Activated CD4-positive, CD25-positive, alpha-beta regulatory T cell treated with anti-CD3 and anti-CD28 coated beads, Interleukin-2, amount 50 U/mL, for 24 hours (primary cell): ENCODE measurements at places on chromosomes 6 and 20.
A peak's percentile ranks its signal among the peaks of the same experiment; 100 is the strongest.

DNA sequence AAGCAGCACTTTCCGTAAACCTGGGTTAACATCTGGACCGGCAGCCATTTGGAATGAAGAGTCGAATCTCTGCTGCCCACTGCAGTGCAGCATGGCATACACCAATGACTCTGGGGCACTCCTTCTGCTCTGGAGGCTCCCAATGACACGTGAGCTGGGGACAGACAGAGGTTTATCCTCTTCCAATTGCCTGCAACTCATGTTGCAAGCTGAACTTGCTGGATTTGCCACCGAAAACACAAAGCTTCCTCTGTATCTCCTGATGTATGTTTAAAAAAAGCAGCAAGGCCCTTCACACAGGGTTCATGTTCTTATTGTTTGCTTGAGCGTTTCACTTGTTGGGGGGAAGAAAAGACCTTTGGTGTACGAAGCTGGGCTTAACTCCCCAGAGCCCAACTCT lies 10.8 kb downstream of the NCOA5 start:
- no peak for ATAC-seq

DNA sequence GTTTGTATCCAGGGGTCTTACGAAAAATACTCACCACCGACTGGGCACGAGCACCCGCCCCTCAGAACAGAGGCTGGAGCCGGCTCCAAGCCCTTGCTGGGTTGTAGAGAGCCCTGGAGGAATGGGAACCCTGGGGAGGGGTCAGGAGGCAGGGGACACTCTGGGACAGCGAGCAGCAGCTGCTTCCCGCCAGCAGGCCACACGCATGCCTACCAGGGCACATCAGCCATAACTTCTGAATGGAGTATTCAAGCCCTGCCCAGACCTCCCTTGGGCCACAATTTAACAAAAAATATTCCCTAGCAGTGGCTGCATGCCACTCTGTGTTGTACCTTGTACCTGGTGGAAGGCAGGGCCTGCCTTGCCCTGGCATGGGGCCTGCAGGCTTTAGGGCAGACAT lies 31.6 kb upstream of the CD93 start:
- ATAC-seq, result no peak

DNA sequence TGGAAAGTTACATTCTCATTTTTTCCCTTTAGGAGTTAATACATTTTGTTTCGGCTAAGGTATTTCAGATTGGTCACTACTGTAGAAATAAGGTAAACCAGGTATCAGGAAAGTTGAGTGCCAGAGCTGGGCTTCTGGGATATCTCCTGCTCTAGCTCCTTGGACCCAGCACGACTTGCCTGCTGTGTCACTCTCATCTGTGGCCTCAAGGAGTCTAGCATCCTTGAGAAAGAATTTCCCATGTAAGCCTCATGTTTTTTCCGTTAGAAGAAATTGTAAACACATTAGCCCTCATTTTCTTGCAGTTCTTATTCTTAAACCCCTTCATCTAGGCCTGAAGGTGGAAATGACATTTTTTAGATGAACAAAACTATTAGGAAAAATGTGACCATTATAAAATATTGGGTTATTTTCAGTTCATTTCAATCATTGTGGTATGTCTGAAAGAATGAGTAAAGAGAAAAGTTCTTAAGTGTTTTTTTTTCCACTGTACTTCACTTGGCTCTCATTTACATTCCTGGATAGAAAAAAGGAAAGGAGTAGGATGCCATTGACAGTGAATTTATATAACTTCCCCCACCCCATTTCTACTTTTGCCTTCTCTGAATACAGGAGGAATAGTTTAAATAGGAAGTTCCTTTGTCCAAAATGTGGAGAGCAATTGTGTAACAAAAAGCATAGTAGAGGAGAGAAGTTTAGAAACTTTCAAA lies 46.7 kb downstream of the CD2AP start:
- no peak for ATAC-seq

GRCh38 chr6:45590696-45591184 lies 213.0 kb upstream of the SUPT3H start:
- no peak for ATAC-seq

- ATAC-seq, result no peak
Measured at GRCh38 chr6:13411484-13411883, 75.9 kb downstream of the GFOD1 start.

GRCh38 chr20:36421641-36422040 lies 115.5 kb downstream of the DLGAP4 start:
- no peak for ATAC-seq

DNA sequence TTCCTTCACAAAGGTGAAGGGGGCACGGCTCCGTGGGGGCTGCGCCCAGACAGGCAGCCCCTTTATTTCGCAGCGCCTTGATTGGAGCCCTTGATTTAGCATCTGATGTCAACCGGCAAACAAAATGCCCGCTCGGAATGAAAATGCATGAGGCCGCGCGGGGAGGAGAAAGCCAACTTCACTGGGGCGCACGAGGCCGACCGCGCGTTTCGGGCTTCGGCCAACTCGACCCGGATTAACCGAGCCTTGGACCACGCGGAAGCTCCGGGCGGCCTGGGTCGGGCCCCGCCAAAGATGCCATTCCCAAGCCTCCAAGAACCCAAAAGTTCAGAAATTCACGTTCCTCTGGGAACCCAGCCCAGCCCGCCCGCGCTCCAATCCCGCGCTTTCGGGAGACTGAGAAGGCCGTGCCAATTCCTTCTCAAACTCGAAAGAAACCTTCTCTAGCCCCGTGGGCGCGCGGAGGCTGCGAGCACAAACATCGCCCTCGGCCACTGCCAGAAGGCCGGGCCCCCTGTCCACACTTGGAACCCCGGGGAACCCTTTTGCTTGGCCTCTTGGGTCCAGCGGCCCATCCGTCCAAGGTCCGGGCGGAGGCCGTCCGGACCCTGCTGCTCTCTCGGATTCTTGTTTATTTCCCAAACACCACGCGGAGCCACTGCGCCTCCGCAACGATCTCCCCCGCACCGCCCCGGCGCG lies 879 bp upstream of the INSM1 start:
- no peak for ATAC-seq

GRCh38 chr6:88179692-88180091 lies 13.5 kb upstream of the CNR1 start:
- no peak for ATAC-seq

- ATAC-seq, result no peak
Measured at GRCh38 chr20:34047917-34048316, 54.2 kb downstream of the RALY start.

GRCh38 chr6:70563530-70563929 lies 3.2 kb upstream of the SDHAF4 start:
- ATAC-seq, result no peak

DNA sequence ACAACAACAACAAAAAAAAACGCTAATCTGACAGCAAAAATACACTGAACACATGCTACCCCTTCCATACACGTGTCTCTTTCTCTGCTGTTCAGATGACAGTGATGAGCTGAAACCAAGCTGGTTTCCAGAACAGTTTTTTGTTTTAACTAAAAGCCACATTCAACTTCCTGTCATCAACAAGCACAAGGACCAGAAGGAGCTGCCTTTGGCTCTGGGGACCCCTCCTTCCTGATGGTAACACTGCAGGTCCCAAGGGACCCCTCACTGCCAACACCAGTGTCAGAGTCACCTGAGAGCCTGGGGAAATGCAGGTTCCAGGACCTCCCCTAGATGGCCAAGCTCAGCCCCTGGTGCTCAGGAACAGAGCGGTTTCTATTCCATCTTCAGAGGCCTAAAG lies 6.0 kb downstream of the CST7 start:
- ATAC-seq, result peak; percentile 31

DNA sequence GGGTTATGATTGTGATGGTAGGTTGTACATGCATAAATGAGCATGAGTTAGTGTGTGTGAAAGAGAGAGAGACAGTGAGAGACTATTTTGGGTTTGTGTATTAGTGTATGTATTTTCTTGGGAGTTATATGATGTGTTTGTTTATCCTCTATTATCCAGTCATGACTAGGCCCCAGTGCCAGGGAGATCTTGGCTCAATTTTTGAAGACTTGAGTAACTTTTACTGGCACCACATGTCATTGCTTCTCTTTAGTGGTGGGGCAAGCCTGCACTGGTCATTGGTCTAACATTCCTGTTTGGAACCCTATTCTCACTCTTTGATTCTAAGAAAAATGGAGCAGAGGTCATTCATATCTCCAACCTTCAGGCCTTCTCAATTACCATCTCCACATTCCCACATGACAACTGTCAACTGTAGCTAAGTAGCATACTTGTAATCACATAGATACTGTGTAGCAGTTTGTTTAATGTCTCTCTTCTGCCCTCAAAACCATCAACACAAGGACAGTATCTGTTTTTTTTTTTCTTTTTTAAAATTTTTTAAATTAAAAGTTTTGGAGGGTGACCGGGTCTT lies 8.8 kb downstream of the L3MBTL1 start:
- no peak for ATAC-seq

- ATAC-seq, result no peak
Measured at GRCh38 chr20:63481503-63481902, 9.0 kb upstream of the KCNQ2 start.

DNA sequence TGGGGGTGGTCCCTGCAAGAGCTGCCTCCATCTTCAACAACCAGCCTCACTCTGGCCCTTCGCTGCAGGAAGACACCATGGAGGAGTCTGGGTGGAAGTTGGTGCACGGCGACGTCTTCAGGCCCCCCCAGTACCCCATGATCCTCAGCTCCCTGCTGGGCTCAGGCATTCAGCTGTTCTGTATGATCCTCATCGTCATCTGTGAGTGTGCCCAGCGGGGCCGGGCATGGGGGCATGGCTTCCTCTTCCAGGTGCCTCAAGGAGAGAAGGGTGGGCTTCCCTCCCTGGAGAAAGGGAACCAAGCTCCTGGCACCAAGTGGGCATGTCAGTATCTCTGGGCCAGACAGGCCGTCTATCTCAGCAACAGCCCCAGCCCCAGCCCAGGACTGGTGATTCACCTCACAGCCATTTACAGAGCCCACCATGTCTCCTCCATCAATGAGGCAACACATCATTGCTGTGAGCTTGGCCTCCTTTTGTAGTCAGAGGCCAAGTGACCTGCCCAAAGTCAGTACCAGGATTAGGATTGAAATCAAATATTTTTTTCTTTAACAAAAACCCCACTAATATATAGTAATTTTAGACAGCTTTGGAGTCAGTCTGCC lies 40.2 kb downstream of the TM9SF4 start:
- ATAC-seq, result no peak

DNA sequence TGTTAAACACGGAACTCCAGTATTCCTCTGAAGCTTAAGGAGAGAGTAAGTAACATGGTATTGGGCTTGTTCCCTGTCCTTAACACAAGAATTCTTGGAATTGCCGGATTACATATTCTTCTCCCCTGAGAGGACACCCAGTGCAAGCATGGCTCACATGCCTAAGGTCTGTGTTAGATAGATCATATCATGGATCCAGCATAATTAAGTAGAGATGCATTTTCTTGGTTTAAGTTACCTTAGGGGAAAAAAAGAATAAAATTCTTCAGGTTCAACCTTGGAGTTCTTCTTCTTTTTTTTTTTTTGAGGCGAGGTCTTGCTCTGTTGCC lies 53.9 kb downstream of the AKAP12 start:
- ATAC-seq, result no peak

DNA sequence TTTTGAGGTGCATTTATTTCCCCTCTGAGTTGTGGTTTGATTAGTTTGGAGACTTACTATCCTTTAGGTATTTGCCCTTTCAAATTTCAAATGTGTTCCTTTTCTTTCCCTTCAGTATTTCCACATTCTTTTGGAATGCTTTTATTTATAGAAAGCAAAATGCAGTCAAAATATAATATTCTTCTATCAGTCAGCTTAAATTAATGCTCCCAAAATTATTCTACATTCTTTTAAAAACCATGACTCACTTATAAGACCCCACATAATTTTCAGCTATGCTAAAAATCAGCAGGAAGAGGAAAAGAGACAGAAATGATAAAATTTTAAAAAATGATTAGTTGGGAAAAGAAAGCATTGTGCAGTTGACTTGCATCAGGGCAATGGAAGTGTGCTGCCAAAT lies 180.0 kb upstream of the SMLR1 start:
- no peak for ATAC-seq

DNA sequence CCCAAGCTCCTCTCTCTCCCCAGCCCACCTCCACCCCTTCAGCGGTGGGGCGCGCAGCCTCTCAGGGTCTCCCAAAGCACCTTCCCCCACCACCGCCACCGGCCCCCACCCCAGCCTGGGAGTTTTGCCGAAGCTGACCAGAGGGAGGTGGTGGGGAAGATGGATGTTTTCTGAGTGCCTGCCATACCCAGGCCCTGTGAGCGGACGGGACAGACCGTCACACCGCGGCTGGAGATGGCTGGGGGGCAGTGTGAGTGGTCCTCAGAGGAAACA lies 5.7 kb downstream of the C20orf204 start:
- no peak for ATAC-seq
